Stimulated activated CD8-positive, alpha-beta memory T cell treated with anti-CD3 and anti-CD28 coated beads, Interleukin-4, amount 100 ng/mL, for 24 hours (primary cell): ENCODE measurements at places on chromosomes 6 and 20.

DNA sequence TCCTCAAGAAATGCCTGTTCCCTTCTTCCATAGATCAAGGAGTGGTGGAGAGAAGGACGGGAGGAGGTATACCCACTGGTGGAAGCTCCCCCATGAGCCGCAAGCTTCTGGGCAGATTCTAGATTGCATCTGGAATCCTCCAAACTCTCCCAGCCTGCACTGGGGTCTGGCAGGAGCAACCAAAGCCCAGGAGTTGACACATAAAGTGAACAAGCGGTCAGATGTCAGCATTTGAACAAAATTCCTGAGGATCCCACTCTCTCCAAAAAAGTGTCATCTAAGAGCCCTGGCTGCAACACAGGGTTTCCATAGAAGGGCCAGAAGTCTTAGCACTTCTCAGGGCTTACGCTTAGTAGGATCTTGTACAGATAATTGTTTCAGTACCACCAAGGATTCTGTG is 88.2 kb downstream of the KCNB1 start:
- no peak for DNase-seq

- DNase-seq: no peak
Measured at GRCh38 chr6:121885399-121886152, 450.1 kb downstream of the GJA1 start.

GRCh38 chr6:141107591-141108160 is 1025.0 kb upstream of the GJE1 start:
- DNase-seq: no peak

DNA sequence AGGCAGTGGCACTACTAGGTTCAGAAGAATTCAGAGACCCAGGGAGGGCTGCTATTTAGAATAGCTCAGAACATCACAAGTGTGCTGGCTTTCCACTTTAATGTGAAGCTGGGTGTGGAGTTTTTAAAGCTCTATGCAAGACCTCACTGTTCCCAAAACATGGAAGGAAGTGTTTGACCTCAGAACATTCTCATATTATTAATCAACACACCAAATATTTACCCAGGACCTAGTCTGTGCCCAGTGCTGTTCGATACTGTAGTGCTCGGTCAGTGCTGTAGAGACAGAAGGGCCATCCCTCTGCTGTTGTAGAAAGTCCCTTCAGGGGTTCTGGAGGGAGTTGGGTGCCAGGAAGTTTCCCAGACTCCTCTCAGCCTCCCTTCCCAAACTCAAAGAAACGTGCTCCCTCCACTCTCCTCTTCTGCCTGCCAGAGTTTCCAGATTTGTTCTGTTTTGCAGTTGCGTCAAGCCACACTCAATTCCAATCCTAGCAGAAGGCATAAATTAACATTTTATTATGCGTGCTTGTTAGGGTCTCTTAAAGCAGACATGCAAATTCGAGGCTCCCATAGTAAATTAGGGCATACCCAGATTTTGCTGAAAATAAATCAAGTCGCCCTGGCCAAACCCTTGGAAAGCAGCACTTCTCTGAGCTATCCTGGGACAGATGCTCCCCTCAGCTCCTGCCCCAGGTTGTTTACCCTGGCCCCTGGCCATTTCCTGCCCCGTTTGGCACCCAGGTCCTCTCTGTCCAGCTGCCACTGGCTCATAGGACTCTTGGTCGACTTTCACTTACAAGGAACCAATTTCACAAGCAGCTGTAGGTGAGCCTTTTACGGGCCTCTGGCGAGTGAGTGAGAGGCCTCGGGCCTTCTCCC is 248.6 kb downstream of the HIVEP2 start:
- DNase-seq: no peak

DNA sequence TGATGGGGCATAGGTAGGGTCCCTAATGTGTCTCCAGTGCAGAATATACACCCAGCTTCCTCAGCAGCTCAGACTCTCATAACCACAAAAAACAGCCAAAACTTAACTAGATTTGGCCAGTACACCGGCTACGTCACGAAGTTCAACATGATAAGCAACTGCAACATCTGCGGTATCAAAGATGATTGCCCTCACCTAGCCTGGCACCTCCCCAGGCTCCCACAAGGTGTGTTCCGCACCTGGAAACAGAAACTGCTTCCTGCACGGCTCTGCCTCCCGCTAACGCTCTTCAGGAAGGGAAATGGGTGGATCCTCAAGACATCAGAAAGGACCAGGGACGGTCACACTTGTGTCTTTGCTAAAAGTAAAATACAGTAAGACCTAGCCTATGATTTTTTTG is 9.5 kb downstream of the TXNDC5 start:
- no peak for DNase-seq
